Mesendoderm (in vitro differentiated cells): ENCODE measurements at places on chromosomes 6 and 20.

DNA sequence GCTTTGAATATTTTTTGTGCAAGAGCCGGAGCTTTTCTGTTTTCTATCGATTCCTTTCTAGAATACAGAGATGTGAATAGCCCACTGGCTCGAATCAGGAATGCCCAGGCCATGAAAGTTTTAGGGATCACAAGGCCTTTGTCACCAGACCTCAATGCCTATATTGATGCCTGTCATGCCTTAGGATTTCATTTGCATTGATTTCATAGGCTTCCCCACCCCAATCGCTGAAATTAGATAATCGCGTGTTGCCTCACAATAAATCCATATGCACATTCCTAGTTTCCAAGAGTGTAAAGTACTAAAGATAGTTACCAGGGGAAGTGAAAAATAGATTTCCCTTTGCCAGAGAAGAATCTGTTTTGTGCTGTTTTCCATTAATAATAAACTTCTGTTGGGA, 150.8 kb downstream of the SASH1 start:
- no peaks in the 10 kb centered on the region for H3K4me1 ChIP-seq
- no peaks in the 10 kb centered on the region for H3K27me3 ChIP-seq
- DNase-seq: no peak
- H3K4me3 ChIP-seq: no peak overlapping the region

- H3K4me1 ChIP-seq: peaks cover 28% of the 10 kb centered on the region
- H3K27me3 ChIP-seq: no peaks in the 10 kb centered on the region
- peak overlapping the region; percentile 25 for H3K27ac ChIP-seq
- no peak overlapping the region for H3K4me3 ChIP-seq
- H3K36me3 ChIP-seq: no peaks in the 10 kb centered on the region
Measured at GRCh38 chr20:32971703-32972161, 32.5 kb downstream of the SUN5 start.

GRCh38 chr6:8181951-8182845, 79.8 kb upstream of the EEF1E1 start:
- H3K4me3 ChIP-seq: no peak overlapping the region
- H3K36me3 ChIP-seq: no peaks in the 10 kb centered on the region
- DNase-seq: no peak
- peaks cover 2% of the 10 kb centered on the region for H3K4me1 ChIP-seq

GRCh38 chr20:34232494-34233087, 8.6 kb upstream of the ASIP start:
- no peak overlapping the region for H3K27ac ChIP-seq
- no peak for DNase-seq
- H3K27me3 ChIP-seq: no peaks in the 10 kb centered on the region
- H3K4me3 ChIP-seq: no peak overlapping the region
- no peaks in the 10 kb centered on the region for H3K4me1 ChIP-seq

DNA sequence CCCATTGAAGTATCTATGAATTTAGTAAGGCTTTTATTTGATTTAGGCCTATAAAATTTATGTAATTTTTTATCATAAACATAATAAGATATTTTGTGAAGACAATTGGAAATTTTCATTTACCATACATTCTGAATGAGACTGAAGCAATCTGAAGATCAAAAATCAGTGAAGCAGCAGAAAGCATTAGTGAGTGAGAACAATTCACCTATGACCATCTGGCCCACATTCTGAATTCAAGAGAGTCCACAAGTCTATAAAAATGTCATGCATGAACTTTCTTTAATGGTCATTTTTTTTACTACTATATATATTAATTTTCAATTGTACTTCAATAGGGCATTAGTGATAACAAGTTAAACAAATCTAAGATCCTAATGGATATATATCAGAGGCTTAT, 1026.6 kb upstream of the MAP3K7 start:
- no peak for DNase-seq
- H3K27me3 ChIP-seq: no peaks in the 10 kb centered on the region
- no peaks in the 10 kb centered on the region for H3K4me1 ChIP-seq
- no peak overlapping the region for H3K27ac ChIP-seq
- H3K4me3 ChIP-seq: no peak overlapping the region
